Hair follicular keratinocyte (primary cell): ENCODE measurements at places on chromosomes 16 and 17. TPM values are rescaled to one million over a fixed set of nuclear protein-coding genes. Genes with fewer than 3 reads are reported as not detected.

Gene KCNH4
- not detected in 2 replicates for total RNA-seq

Gene RAPGEFL1
- 6.8 and 7.1 TPM in 2 replicates for total RNA-seq

Gene ROGDI
- total RNA-seq = 21.0 and 23.0 TPM in 2 replicates

Gene CES3
- 0.78 and 0.99 TPM in 2 replicates for total RNA-seq

Gene RNF222
- 0.04 and 0.70 TPM in 2 replicates for total RNA-seq

Gene TBC1D28
- not detected in 2 replicates for total RNA-seq

Gene NHLRC4
- 0.11 and 0.16 TPM in 2 replicates for total RNA-seq

Gene LGALS9
- total RNA-seq = not detected in 2 replicates

Gene KRTAP4-1
- not detected in 2 replicates for total RNA-seq

Gene OR1F1
- total RNA-seq = not detected in 2 replicates

Gene DPEP2
- total RNA-seq = not detected in 2 replicates

Gene KRTAP9-4
- not detected in 2 replicates for total RNA-seq

Gene C1QL1
- total RNA-seq = 2.5 TPM in 1 of 2 replicates, not detected in the other

Gene PIGS
- 39.9 and 70.3 TPM in 2 replicates for total RNA-seq

Gene PIK3R5
- total RNA-seq = 0.23 and 0.38 TPM in 2 replicates

Gene OMG
- total RNA-seq = 0.08 TPM in 1 of 2 replicates, not detected in the other

Gene PGP
- 18.6 and 24.5 TPM in 2 replicates for total RNA-seq

Gene TBC1D3H
- not detected in 2 replicates for total RNA-seq

Gene FBXL19
- total RNA-seq = 29.6 and 33.9 TPM in 2 replicates

Gene PMFBP1
- 0.19 and 0.31 TPM in 2 replicates for total RNA-seq

Gene PIRT
- total RNA-seq = not detected in 2 replicates

Gene MC1R
- 3.9 and 4.1 TPM in 2 replicates for total RNA-seq

Gene MT1A
- total RNA-seq = 3.5 and 5.2 TPM in 2 replicates

Gene AOC3
- 0.08 and 0.31 TPM in 2 replicates for total RNA-seq

Gene TP53TG3B
- not detected in 2 replicates for total RNA-seq

Gene ADPRM
- 7.4 and 11.4 TPM in 2 replicates for total RNA-seq

Gene HEATR9
- total RNA-seq = not detected in 2 replicates

Gene KIAA0513
- total RNA-seq = 3.2 and 4.4 TPM in 2 replicates

Gene FOXL1
- total RNA-seq = 6.0 and 7.9 TPM in 2 replicates

Gene TRAPPC2L
- total RNA-seq = 33.3 and 50.0 TPM in 2 replicates

Gene MPP2
- 0.31 and 0.61 TPM in 2 replicates for total RNA-seq

Gene COQ7
- 10.9 and 16.2 TPM in 2 replicates for total RNA-seq

Gene RMI2
- total RNA-seq = 11.7 and 17.4 TPM in 2 replicates

Gene WNT9B
- not detected in 2 replicates for total RNA-seq

Gene PPP1R1B
- total RNA-seq = 0.15 and 0.39 TPM in 2 replicates

Gene CCL2
- total RNA-seq = not detected in 2 replicates

Gene HOXB9
- total RNA-seq = not detected in 2 replicates

Gene MYADML2
- not detected in 2 replicates for total RNA-seq

Gene MEOX1
- not detected in 2 replicates for total RNA-seq

Gene RASD1
- 0.16 TPM in 1 of 2 replicates, not detected in the other for total RNA-seq

Gene ADAD2
- total RNA-seq = not detected in 2 replicates

Gene NME4
- total RNA-seq = 110 and 125 TPM in 2 replicates

Gene SLC6A2
- 0.04 and 0.08 TPM in 2 replicates for total RNA-seq

Gene MPHOSPH6
- 56.3 and 66.8 TPM in 2 replicates for total RNA-seq

Gene OR4D1
- not detected in 2 replicates for total RNA-seq

Gene C17orf113
- 0.16 and 0.38 TPM in 2 replicates for total RNA-seq

Gene SMIM36
- not detected in 2 replicates for total RNA-seq

Gene DNAI2
- total RNA-seq = not detected in 2 replicates

Gene CRYBA1
- not detected in 2 replicates for total RNA-seq
